ENCODE measurements at places on chromosomes 6 and 20.

DNA sequence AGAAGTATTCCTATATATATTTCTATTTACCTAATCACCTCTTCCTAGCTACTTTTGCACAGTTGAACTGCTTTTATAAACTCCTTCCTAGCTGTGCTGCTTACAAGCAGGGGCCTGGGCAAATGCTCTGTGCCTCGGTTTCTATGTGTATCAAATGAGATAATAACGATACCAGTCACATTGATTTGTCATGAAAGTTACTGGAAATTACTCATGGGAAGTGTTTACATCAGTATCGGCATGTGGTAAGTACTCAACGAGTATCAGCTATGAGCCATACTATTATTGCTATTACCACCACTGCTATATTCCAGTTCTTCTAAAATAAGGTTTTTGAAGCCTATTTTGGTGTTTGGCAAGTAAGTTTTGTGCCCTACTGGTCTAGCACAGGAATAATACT is 4.9 kb downstream of the LAMA4 start:
- DNase-seq, result no peak

- no peak for DNase-seq
Measured at GRCh38 chr20:33229843-33230242, 6.0 kb upstream of the BPIFA1 start.

GRCh38 chr20:47583551-47583950 is 81.9 kb downstream of the NCOA3 start:
- DNase-seq, result no peak

DNA sequence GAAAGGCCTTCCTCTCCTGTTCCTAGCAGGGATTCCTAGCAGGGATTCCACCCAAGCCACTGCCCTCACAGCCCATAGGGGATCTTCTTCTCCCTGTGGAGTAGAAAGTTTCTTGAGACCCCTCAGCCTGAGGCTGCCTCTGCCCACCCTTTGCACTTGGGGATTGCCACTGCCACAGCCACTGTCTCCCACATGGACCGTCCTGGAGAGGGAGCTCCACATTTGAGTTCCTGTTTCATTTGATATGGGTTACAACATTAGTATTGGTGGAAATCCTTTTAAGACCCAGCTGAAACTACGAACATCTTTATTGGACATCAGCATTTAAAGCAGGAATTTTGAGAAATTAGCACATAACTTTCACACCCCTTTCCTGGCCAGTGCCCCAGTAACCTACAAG is 25.6 kb downstream of the HLA-G start:
- DNase-seq, result no peak

GRCh38 chr6:215335-216034 is 76.8 kb upstream of the DUSP22 start:
- peak; percentile 63 for DNase-seq

- DNase-seq, result no peak
Measured at GRCh38 chr6:75896526-75896925, 147.5 kb downstream of the MYO6 start.

- no peak for DNase-seq
Measured at GRCh38 chr6:57297505-57297904, 19.9 kb upstream of the PRIM2 start.

GRCh38 chr20:36153736-36154699 is 522 bp upstream of the EPB41L1 start:
- DNase-seq, result peak; percentile 22

- no peak for DNase-seq
Measured at GRCh38 chr6:167962711-167963110, 34.8 kb upstream of the KIF25 start.

DNA sequence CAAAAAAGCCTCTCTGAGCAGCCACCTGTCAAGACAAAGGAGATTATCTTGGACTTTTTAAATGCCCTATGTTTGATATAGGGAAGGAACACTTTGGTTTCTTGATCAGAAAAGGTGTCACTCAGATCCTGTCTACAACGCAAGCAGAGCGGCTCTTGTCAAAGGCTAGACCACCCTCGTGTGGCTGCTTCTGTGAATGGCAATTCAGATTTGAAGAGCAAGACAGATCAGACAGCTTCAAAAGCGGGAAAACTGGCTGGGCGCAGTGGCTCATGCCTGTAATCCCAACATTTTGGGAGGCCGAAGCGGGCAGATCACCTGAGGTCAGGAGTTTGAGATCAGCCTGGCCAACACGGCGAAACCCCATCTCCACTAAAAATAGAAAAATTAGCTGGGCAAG is 10.1 kb upstream of the NXT1 start:
- no peak for DNase-seq

GRCh38 chr6:129469070-129469662 is 240.8 kb downstream of the ARHGAP18 start:
- DNase-seq, result no peak

- DNase-seq, result no peak
Measured at GRCh38 chr20:41005361-41005729, 23.3 kb upstream of the TOP1 start.

GRCh38 chr6:25122622-25123237 is 156.4 kb upstream of the CARMIL1 start:
- DNase-seq, result no peak

DNA sequence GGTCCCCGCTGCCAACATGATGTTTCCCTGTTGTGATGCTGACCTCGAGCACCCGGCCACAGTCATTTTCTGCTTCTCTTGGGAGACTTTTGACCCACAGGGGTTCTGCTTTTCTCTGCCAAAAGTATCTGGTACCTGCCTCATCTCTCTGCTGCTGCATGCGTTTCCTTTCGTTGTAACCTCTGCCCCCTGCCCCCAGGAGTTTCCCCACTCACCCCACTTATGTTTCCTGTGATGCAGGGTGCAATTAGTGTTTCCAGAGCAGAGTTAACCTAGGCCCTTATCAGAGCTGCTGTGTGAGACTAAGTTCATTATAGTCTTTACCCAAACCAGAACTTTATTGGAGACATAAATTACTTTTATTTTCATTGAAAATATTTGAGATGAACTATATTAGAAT is 65.2 kb upstream of the EDN3 start:
- no peak for DNase-seq

DNA sequence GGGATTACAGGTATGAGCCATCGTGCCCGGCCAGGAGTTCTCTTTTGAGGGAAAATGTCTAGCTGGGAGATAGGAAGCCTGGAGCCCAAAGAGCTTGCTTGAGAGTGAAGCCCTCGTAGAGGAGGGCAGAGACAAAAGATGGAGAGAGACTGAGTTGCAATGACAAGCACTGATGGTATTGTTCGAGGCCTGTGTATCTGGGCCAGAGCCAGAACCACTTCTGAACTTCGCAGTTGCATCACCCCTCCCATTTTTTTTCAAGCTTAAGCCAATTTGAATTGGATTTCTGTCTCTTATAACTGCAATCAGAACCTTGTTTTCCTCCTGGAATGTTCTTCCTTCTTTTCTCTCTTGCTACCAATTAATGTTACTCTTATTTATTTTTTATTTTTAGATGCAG is 83.1 kb downstream of the KCNB1 start:
- DNase-seq, result no peak

- DNase-seq, result no peak
Measured at GRCh38 chr6:55713436-55713835, 134.4 kb upstream of the HMGCLL1 start.

- DNase-seq, result no peak
Measured at GRCh38 chr6:16187176-16187575, 51.2 kb upstream of the GMPR start.

- peak; percentile 35 for DNase-seq
Measured at GRCh38 chr6:135114355-135115145, 59.9 kb upstream of the HBS1L start.

DNA sequence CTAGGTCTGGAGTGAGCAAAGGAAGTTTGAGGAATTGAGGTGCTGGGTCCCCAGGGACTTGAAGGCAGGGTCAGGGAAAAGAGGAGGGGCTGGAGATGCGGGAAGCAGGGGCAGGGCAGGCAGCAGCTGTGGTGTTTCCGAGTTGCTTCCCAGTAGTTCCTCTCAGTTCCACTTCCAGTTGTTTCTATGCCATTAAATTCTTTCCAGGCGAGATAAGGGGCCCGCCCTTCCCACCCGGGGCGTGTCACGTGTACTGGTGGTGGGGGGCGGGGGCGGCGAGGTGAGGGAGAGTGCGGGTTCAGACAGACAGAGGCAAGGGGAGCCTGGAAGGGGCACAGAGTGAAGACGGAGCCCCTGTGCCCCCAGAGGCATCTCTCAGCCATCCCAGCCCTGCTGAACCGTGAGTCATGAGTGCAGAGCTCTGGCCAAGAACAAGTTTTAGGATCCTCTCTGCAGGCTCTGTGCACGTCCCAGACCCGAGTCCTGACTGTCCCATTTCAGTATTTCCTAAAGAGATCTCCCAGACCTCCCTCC is 977 bp downstream of the TNXB start:
- no peak for DNase-seq

DNA sequence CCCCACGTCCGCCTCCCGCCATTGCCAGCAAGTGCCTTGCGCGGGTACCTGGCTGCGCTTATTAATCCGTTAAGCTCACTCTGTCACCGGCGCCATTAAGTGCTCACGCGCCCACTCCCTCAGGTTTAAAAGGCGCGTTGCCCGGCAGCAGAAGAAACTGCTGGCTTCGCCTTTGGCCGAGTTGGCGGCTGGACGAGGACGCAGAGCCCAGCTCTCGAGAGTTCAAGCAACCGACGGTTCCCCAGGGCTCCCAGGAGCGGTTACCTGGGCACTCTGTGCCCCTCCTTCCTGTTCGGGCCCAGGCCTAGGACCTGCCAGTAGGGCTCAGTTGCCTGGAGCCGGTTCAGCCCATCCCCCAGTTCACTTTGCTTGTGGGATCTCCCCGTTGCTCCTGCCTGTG is at the start of gene GGTLC1:
TSS of gene GGTLC1 (minus strand) at position 219 of the 400 bp plus-strand sequence. CDS start 2,168 bp downstream, outside the sequence.
- no peak for DNase-seq

GRCh38 chr6:158560836-158561320 is 987 bp downstream of the TMEM181 start:
- DNase-seq, result no peak

DNA sequence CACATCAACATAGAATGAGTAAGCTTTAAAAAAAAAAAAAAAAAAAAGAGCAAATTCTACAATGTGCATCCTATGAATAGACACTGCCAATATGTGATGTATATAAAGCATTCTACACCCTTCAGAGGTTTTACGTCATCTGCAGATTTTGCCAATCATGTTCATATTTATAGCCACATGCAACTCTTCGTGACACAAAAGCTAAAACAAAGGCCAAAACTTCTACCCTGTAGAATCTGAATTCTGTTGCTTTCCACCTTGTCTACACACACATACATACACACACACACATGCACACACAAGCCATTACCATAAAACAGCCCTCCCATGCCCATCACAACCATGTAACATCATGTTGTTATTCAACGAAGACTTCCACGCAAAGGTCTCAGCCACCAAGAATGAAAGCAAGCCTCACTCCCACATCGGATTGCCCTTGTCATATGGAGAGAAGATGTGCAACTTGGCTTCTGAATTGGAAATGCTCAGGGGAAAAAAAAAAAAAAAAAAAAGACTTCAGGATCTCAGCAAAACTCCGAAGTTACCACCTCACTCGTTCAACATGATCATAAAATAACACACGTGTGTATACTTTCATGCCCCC is 479.4 kb upstream of the JARID2 start:
- DNase-seq, result no peak

- DNase-seq, result no peak
Measured at GRCh38 chr6:34276191-34276590, 27.4 kb upstream of the SMIM29 start.

DNA sequence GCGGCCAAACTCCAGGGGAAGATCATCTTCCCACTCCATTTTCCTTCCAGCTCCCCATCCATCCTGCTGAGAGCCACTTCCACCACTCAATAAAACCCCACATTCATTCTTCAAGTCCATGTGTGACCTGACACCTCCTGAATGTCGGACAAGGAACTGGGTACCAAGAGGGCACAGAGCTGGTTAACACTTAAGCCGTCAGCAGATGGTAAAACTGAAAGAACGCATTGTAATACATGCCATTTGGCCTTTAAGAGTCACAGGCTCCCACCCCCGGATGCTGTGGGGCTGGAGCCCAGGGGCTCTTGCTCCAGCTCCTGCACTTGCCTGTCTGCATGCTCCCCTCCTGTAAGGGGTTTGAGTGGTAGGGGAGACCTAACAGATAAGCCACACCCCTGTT is 753.9 kb downstream of the COL12A1 start:
- DNase-seq, result no peak

DNA sequence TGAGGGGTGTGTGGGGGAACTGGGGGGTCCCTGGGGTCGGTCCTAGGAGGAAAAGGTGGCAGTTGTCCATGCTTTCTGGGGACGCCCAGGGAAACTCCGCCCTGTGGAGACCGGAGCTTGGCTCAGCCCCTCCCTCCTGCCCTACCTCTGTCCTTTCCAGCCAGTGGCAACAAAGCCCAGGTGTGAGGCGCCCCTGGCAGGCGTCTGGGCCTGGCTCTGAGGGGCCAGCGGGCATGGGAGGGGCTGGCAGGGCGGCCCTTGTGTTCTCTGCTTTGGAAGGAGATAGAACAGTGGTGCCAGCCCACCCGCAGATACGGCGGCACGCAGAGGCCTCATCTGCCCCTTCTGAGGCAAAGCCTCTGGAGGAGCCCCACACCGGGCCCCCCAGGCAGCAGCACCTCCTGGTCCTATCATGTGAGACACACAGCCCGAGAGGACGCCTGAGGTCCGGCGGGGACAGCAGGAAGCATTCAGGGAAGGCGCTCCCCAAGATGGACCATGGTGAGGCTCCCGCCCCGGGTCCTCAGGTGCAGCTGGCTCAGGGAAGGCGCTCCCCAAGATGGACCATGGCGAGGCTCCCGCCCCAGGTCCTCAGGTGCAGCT is 47.9 kb downstream of the YTHDF1 start:
- no peak for DNase-seq

- DNase-seq, result no peak
Measured at GRCh38 chr6:65126667-65127066, 580.4 kb downstream of the EYS start.

- DNase-seq, result no peak
Measured at GRCh38 chr6:78476561-78476960, 390.8 kb upstream of the IRAK1BP1 start.

DNA sequence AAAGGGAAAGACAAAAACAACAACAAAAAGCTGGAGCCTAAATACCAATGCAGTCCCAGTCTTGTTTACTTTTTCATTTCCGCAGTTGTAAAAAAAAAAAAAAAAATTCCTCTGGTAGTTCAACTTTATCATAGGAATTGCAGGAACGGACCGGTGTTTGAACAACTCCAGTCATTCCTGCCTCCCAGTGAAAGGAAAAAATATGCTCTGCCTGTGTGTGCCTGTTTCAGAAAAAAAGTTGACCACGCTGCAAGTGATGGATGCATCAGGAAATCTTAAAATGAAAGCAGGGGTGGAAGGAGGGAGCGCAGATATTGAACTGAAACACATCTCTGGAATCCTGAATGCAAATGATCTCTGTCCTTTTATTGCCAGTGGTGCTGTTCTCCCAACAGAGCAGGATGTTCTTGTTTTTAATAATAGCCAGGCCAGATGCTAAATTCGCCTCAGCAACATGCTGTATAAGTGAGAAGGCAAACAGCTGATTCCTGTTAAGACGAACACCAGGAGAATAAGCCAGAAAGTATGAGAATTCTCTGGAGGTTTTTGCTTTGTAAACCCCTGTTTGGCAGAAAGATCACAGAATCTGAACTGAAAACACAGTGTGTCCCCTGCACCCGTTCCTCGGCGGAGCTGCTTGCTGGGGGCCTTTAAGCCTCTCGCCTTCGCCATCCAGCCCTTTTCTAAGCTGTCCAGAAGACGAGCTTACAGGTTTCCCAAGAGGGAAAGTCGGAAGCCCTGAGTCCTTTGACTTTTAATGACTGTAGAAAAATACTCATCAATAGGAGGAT is 178.4 kb upstream of the SUPT3H start:
- no peak for DNase-seq

- no peak for DNase-seq
Measured at GRCh38 chr6:130107710-130108109, 89.3 kb downstream of the L3MBTL3 start.

Measured in activated CD4-positive, alpha-beta T cell treated with anti-CD3 and anti-CD28 coated beads for 4 hours (primary cell).